ENCODE measurements at places on chromosomes 4 and X.

DNA sequence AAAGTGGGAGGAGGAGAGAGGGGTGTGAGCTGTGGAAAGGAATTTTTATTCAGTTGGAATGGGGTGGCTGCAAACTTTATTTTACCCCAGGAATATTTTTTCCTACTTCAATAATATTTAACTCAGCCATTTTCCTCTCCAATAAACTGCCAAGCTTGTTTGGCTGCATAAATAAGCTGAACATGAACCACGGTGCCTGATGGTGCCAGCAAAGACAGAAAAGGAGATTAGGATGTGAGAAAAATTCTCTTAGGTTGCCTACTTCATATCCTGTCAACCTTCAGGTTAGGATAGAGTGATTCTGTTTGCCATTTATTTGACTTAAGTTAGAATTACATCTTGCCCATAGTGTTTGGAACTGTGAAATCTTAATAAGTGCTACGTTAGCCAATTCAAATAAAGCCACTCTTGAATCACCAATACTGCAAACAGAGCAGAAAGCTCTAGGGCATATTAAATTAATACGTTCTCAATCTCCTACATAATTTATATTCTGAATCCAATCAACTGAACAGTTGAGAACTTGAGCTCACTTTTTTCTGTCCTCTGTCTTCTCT lies 195.1 kb downstream of the ARHGAP24 start:
- DNase-seq: no peak

DNA sequence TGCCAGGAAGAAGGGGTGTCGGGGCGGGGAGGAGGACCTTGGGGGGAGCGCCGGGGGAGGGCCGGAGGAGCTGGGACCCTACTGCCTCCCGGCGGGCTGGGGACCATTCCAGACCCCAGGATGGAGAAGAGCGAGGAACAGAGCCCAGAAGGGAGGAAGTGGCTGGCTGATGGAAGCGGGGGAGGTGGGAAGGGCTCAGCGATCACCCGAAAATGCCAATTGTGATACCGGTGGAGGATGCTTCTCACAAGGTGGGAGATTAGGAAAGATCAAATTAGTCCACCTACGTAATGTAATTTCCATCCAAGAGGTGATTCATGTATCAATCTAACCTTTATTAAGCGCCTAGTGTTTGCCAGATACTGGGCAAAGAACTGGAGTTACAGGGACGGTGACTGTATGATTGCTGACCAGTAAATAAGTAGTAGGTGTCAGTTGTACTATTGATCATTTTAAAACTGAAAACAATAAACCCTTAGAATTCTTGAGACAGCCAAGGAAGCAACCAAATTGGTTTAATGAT lies 452 bp upstream of the RAI2 start:
- no peak for DNase-seq

GRCh38 chrX:6813836-6814370 lies 279.0 kb upstream of the VCX3A start:
- DNase-seq: no peak

- DNase-seq: no peak
These were observed 285.9 kb downstream of the SLC7A11 start for GRCh38 chr4:137956256-137956655.

GRCh38 chr4:106268786-106269185 lies 47.2 kb downstream of the TBCK start:
- DNase-seq: no peak
